Stimulated activated CD8-positive, alpha-beta memory T cell treated with anti-CD3 and anti-CD28 coated beads, Interleukin-7, amount 100 ng/mL, for 48 hours (primary cell): ENCODE measurements at places on chromosomes 2 and 18.

GRCh38 chr2:1687254-1687653, 57.1 kb downstream of the PXDN start:
- DNase-seq, result no peak

DNA sequence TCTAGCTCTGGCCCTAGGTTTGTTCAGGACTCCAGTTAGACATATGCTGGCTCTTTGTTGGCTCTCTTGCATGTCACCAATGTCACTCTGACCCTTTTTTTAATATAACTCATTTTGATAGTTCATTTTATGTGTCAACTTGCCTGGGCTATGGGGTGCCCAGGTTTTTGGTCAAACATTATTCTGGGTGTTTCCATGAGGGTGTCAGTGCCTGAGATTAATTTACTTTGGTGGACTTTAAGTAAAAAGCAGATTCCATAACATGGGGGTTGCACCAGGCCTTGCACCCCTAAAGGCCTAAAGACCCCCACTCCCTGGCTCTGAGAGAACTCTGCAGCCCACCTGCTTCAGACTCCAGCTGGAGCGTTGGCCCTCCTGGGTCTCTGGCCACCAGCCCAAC, 48.1 kb upstream of the SNTG2 start:
- no peak for DNase-seq

GRCh38 chr2:137262594-137262993, 497.2 kb downstream of the THSD7B start:
- DNase-seq, result no peak

- no peak for DNase-seq
Observed at GRCh38 chr2:222572751-222573174, 83.1 kb downstream of the FARSB start.

GRCh38 chr2:16746833-16747232, 81.2 kb upstream of the CYRIA start:
- no peak for DNase-seq

DNA sequence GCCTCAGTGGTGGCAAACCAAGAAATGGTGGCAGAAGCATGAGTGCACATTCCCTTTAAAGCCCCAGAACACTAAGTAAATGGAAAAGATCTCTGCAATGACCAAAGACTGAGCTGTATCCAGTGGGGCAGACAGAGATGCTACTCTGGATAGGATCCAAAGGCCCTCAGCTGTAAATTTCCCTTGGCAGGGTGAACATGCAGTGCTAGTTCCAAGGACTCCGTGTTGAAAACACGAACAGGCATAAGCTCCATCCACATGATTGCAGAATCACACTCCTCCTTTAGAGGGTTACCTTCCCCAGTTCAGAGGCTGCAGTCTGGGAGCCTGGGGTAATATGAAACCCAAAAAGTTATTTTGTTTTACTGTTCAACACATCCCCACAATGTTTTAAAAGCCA, 98.6 kb upstream of the KLF7 start:
- DNase-seq, result no peak

- DNase-seq, result no peak
Observed at GRCh38 chr2:149903626-149904025, 316.1 kb upstream of the MMADHC start.

- no peak for DNase-seq
Observed at GRCh38 chr18:28657961-28658360, 481.0 kb upstream of the CDH2 start.

GRCh38 chr2:205290299-205290698, 392.0 kb upstream of the NRP2 start:
- DNase-seq, result no peak

- no peak for DNase-seq
Observed at GRCh38 chr2:173407646-173408045, 53.0 kb downstream of the CDCA7 start.

- no peak for DNase-seq
Observed at GRCh38 chr2:100184055-100184737, 41.8 kb upstream of the AFF3 start.

DNA sequence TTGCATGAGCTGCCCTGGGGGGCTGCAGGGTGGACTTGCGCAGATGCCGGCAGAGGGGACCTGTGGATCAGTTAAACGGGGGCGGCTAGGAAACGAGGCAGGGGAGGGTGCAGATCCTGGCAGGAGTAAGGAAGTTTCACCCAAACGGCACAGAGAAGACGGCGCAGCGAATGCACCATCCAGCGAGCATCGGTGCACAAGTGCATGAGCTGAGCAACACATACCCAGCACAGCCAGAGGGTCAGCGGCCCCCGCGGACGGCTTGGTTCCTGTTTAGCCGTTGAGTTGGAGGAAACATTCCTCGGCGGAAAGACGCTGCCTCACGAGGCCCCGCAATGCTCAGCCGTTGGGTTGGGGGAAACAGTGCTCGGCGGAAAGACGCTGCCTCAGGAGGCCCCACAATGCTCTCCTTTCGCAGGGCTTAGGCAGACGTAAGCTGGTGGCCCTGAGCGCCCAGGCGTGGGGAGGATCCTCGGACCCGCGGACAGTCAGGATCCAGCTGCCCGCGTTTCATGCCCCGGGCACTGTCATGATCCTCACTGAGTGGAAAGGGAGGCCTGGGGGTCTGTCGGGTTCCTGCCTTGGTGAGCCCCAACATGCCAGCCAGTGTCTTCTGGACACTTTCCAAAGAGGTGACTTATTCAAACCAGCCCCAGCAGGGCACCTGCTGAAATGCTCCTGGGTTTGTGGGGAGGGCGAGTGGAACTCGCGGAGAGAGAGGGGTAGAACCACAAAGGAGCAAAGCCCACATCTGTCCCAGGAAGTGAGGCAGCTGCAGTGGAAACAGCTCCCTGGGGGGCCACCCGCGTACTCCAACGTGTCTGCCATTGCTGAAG, 86.3 kb downstream of the NDUFA10 start:
- DNase-seq, result no peak

GRCh38 chr2:55345064-55345463, 74.6 kb downstream of the CCDC88A start:
- no peak for DNase-seq

- DNase-seq, result peak; percentile 17
Observed at GRCh38 chr18:1663879-1664705, 759.4 kb downstream of the ADCYAP1 start.

GRCh38 chr2:12824351-12824777, 107.6 kb downstream of the TRIB2 start:
- DNase-seq, result no peak

GRCh38 chr18:23837591-23837990, 148.3 kb downstream of the LAMA3 start:
- no peak for DNase-seq

DNA sequence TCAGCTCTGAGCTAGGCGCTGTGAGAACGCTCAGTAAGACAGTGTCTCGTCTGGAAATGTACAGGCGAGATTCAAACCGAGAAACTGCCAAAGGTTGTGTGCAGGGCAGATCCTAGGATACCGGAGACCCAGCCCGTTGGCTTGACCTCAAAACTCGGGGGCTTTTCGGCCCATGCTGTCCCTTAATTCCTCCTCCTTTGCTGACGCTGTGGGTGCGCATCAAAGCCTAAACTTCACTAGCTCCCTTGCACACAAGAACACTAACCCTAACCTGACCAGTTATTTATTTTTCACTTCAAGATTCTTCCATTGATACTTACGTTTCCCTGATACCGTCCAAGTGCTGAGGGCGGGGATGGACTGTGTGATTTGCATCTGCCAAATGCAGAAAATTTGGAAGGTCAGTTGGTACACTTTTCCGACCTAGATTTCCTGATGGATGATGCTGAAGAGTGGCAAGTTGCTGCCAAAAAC, 1.0 kb upstream of the AAK1 start:
- DNase-seq, result no peak

GRCh38 chr2:206472094-206472493, 28.8 kb downstream of the ADAM23 start:
- no peak for DNase-seq

GRCh38 chr2:70978341-70979179, at the start of gene ANKRD53:
ANKRD53 (plus strand) TSS chr2:70978630; CDS start chr2:70978646, 16 bp downstream.
- DNase-seq, result no peak

DNA sequence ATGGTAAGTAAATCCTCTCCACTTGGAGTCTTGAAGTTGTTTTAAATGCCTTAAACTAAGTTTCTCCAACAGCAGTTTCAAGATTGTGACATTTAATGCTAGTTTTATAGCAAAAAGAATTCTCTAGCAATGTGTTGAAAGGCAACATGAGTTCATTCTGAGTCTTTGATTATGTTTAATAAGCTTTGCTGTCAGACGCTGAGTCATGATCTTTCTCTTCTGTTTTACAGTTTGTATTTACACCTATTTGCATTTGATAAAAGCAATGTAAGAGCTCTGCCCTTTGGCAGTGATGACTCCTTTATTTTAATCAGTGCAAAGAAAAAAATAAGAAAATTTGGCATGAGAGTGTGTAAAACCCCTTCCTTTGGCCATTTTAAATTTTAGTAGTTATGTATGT, 497.7 kb downstream of the STK39 start:
- no peak for DNase-seq

GRCh38 chr18:46320928-46321711, 216.9 kb downstream of the HAUS1 start:
- DNase-seq, result no peak

DNA sequence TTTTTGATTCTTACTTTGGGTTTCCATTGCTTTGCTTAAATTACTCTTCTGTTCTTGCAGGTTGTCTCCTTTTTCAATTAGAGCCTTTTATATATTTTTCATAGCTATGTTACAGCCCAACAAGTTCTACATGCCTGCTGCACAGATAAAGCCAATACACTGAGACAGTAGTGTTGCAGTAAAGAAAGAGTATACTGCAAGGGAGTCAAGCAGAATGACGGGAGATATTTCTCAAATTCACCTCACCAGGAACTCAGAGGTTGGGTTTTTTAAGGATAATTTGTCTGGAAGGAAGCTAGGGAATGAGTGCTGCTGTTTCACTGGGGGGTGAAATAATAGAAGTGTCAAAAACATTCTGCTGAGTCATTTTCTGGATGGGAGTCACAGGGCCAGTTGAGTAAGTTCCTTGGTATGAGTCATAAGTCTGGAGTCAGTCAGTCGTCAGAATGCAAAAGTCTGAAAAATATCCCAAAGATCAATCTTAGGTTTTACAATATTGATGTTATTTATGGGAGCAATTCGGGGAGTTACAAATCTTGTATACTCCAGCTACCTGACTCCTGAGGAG, 193.0 kb upstream of the RGPD4 start:
- no peak for DNase-seq

GRCh38 chr2:1686784-1687105, 57.6 kb downstream of the PXDN start:
- no peak for DNase-seq

DNA sequence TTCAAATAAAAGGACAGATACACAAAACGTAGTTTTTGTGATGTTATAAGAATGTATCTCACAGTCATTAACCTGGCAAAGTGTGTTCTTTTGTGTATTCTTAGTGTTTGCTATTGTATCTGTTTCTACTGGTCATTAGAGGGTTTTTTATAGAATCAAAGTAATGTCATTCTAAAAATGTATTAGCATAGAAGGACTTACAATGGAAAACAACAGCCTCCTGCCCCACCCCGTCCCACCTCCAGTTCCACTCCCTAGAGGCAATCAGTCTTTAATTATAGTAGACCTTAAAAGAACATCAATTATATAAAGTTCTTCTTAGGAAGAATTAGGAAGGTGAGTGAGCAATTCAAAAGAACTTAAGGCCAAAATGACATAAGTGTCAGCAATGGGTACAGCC, 13.8 kb downstream of the DNAJC27 start:
- no peak for DNase-seq

- no peak for DNase-seq
Observed at GRCh38 chr2:227312579-227312978, 12.5 kb upstream of the MFF start.

DNA sequence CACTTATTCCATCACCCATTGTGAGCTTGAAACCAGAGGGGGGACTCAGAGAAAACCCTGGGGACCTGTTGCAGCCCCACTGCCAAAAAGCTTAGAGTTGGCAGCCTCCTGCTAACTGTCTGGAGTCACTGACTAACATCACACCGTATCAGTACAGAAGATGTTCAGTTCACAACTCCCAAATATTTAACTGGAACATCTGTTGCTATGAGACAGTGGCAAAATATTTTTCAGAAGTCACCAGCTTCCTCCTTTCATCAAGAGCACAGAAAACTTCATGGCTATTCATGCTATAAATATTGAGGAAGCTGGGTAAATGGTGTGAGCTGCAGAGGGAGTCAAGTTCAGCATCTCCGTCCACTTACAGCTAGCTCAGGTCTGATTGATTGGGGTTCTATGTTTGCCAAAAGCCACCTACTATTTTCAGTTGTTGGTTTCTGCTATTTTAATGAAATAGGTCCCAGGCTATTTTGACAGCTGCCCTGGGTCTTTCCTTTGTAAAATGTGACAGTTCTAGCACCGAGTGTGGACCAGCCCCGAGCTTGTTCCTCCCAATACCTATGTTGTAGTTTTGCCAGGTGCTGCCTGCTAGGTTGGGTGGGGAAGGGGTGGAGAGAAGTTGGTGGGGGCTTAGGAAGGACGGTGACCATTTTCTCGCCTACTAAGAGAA, 9.8 kb downstream of the TUBB6 start:
- DNase-seq, result no peak

DNA sequence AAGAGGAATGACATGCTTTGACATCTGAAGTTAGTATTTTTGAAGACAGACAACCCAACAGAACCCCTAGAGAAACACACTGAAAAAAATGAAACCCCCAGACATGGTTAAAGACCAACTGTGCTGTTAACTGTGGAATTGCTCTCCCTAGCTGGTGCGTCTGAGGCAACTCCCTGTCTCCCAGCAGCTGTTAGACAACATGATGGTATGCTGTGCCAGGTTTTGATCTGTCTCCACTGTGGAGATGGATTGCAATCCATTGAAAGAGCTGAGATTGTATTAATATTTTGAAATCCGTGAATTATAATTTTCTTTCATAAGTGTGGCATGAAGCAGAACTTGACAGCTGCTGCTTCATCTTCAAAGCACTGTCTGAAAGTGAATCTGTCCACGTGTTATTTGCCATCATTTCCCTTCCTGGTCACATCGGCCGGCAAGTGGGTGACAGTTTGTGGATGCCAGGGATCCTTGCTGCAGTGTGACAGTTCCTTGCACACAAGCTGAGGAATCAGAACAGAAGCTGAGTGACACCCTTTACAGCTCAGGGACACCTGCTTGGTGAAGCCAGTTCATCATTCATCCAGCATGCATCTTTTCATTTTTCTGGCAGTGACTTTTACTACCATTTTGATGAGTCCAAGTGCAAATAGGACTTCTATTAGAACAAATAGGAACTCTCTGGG, 58.2 kb upstream of the ACSL3 start:
- no peak for DNase-seq

GRCh38 chr2:143808166-143808565, 678.9 kb downstream of the ARHGAP15 start:
- DNase-seq, result no peak

- no peak for DNase-seq
Observed at GRCh38 chr2:165627470-165627869, 158.0 kb downstream of the CSRNP3 start.

DNA sequence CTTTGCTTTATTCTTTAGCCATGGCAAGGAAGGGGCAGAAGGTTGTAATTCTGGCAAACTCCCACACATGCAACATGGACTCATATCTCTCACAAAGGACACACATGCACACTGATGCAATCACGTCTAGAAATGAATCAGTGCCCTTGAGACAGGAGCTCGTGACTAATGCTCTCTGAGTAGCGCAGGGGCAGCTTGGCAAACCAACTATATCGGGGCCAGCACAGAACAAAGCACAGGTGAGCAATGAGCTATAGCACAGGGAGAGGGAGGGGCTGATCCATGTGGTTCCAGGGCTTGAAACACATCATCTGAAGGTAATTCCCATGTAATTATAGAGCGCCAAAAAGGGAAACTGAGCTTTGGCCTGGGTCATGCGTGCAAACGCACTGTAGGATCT, 165.2 kb upstream of the KLF7 start:
- DNase-seq, result peak; percentile 81

GRCh38 chr18:43760010-43760409, 482.7 kb upstream of the SYT4 start:
- no peak for DNase-seq

- no peak for DNase-seq
Observed at GRCh38 chr2:26820932-26821331, 27.0 kb upstream of the DPYSL5 start.
